ENCODE measurements at places on chromosomes 12 and 14. TPM values are rescaled to one million over a fixed set of nuclear protein-coding genes. Genes with fewer than 3 reads are reported as not detected.
A peak's percentile ranks its signal among the peaks of the same experiment; 100 is the strongest.

The NFATC4 gene
- total RNA-seq, result not detected

The PLEKHG3 gene
- 31.9 TPM for total RNA-seq

The P2RX7 gene
- total RNA-seq, result 23.5 TPM

The IKZF4 gene
- 22.3 TPM for total RNA-seq

The CELA1 gene
- total RNA-seq, result not detected

The TUBA1B gene
- total RNA-seq, result 174 TPM

The EML1 gene
- total RNA-seq, result not detected

The HAL gene
- 0.57 TPM for total RNA-seq

The CEP83 gene
- 14.2 TPM for total RNA-seq

The TCL1A gene
- total RNA-seq, result 0.74 TPM

The SLC25A47 gene
- not detected for total RNA-seq

DNA sequence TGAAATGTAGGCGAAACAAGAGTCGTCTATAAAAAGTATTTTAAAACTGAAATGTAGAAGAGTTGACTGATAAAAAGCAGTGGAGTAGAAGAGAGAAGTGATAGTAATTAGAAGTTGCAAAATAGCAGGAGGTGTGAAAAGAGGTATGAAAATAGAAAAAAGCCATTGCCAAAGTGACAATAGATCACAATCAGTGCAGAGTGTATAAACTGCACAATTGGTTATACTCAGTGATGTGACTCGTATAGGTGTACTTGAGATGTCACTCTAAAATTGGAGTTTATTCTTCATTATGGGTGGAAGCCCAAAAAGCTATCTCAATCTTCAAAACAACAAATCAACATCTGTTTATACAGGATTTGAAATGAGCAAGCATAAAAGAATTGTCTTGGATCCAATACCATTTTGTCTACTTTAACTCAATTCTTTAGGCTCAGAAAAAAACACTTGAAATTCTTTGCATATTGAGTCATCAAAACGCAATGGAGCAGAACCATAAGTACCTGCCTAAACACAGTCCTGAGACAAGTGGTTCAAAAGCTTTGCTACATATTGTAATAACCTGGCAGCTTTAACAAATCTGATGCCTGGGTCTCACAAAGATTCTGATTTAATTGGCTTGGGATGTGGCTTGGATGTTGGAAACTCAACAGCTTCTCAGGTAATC is 8.8 kb downstream of the IKBIP start:
- no peak for DNase-seq
- H3K4me3 ChIP-seq, result no peak overlapping the region
- no peaks in the 10 kb centered on the region for H3K4me1 ChIP-seq
- H3K36me3 ChIP-seq, result peaks cover 15% of the 10 kb centered on the region

- no peaks in the 10 kb centered on the region for H3K36me3 ChIP-seq
- DNase-seq, result no peak
- no peaks in the 10 kb centered on the region for H3K27me3 ChIP-seq
These were observed 49.8 kb downstream of the CCDC85C start for GRCh38 chr14:99554184-99554583.

- no peaks in the 10 kb centered on the region for H3K27me3 ChIP-seq
- H3K4me1 ChIP-seq, result peaks cover 27% of the 10 kb centered on the region
- H3K36me3 ChIP-seq, result no peaks in the 10 kb centered on the region
- H3K4me3 ChIP-seq, result peak overlapping the region; percentile 11
These were observed 7.7 kb upstream of the AMN1 start for GRCh38 chr12:31736472-31736871.

DNA sequence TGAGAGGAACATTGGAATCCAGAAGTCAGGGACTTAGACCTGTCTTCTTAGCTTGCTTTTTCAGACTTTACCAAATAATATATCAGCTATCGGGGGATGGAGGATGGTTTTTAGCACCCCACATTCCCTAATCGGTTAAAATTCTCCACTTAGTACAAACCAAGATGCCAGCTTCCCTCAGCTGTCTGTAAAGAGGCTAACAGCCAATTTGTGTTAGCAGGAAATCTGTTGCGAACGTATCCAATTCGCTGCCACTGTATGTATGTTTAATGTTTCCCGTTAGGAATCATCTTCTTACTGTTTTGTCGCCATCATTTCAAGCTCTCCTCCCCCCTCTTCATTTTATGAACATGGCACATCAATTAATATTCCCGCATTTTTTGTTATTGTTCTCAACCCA is 289.0 kb downstream of the BCL11B start:
- no peaks in the 10 kb centered on the region for H3K27me3 ChIP-seq
- H3K4me3 ChIP-seq, result no peak overlapping the region
- DNase-seq, result no peak
- H3K36me3 ChIP-seq, result no peaks in the 10 kb centered on the region
- H3K4me1 ChIP-seq, result peaks cover 31% of the 10 kb centered on the region
- H3K27ac ChIP-seq, result no peak overlapping the region

DNA sequence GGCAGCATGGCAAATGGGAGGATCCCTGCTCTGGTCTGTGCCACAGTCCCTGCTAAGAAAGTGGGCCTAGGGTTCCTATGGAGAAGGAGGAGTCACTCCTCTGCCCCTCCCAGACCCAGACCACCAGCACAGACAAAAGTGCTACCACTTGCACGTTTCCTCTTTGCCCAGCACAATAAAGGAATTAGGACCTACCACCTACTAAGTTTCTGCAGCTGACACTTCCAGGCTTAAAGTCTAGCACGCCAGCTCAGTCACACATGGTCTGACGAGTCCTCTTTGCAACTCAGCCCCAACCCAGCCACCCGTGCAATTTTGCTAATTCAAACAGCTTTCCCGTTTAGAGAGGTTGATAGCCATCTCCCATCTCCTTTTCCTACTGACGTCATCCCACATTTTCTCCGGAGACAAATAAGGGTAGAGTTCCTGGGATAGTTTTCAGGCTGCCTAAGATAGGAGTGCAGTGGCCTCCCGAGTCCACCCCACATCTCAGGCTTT is 66.2 kb upstream of the PTGR2 start:
- no peaks in the 10 kb centered on the region for H3K36me3 ChIP-seq
- DNase-seq, result no peak
- H3K27me3 ChIP-seq, result no peaks in the 10 kb centered on the region
- H3K27ac ChIP-seq, result peak overlapping the region; percentile 83
- H3K4me1 ChIP-seq, result peaks cover 58% of the 10 kb centered on the region

DNA sequence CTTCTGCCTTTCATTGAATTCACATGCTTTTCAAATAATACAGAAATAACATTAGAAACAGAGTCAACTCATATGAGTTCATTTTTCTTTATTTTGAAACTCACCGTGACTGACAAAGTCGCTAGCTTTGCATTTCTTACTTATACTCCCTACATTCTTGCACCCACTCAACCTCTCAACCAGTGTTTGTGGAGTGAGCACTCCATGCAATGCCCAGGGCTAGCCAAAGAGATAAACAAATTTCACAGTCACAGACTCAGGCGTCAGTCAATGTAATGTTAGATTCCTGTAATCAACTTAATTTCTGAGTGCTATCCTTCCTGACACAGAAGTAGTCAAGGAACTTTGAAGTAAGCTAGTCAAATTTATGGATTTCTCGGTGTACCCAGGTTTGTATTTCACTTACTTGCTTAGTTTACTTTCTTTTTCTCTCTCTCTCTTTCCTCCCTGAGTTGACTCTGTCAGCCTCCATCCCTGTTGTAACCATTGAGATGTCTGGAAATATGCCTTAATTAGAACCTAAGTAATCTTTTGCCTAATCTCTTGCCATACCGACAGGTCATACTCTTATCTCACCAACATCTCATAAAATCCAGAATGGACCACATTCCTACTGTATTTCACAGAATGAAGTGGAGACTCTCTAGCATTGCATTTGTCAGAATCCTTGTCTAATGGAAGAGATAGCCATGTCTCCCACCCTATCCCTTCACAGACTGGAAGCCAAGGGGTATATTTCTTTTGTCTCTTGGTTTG is 413.0 kb downstream of the AEBP2 start:
- no peak overlapping the region for H3K4me3 ChIP-seq
- H3K4me1 ChIP-seq, result no peaks in the 10 kb centered on the region
- no peaks in the 10 kb centered on the region for H3K36me3 ChIP-seq
- H3K27ac ChIP-seq, result no peak overlapping the region
- H3K27me3 ChIP-seq, result no peaks in the 10 kb centered on the region

GRCh38 chr12:13777374-13777773 is 204.0 kb downstream of the GRIN2B start:
- H3K4me1 ChIP-seq, result no peaks in the 10 kb centered on the region
- no peak overlapping the region for H3K27ac ChIP-seq
- DNase-seq, result no peak
- H3K36me3 ChIP-seq, result no peaks in the 10 kb centered on the region
- no peak overlapping the region for H3K4me3 ChIP-seq

DNA sequence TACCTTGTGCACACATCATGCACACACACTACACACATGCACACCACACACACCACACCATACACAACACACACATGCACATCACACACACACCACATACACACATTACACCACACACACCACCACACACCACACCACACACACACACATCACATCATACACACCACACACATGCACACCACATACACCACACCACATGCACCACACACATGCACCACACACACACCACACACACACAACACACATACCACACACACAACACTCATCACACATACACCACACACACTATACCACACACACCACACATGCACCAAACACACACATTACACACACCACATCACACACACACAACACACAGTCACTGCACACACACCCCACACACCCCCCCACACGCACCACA is 38.1 kb downstream of the SDR9C7 start:
- H3K4me1 ChIP-seq, result no peaks in the 10 kb centered on the region
- H3K36me3 ChIP-seq, result no peaks in the 10 kb centered on the region
- no peaks in the 10 kb centered on the region for H3K27me3 ChIP-seq
- no peak for DNase-seq
- no peak overlapping the region for H3K27ac ChIP-seq
- H3K4me3 ChIP-seq, result no peak overlapping the region

- H3K36me3 ChIP-seq, result no peaks in the 10 kb centered on the region
- H3K4me3 ChIP-seq, result no peak overlapping the region
- peaks cover 10% of the 10 kb centered on the region for H3K27me3 ChIP-seq
These were observed 13.3 kb upstream of the NYNRIN start for GRCh38 chr14:24385524-24385923.

- no peaks in the 10 kb centered on the region for H3K27me3 ChIP-seq
- no peak for DNase-seq
- H3K4me1 ChIP-seq, result no peaks in the 10 kb centered on the region
- H3K27ac ChIP-seq, result no peak overlapping the region
- no peaks in the 10 kb centered on the region for H3K36me3 ChIP-seq
These were observed 139.8 kb downstream of the KIF26A start for GRCh38 chr14:104278214-104278534.

DNA sequence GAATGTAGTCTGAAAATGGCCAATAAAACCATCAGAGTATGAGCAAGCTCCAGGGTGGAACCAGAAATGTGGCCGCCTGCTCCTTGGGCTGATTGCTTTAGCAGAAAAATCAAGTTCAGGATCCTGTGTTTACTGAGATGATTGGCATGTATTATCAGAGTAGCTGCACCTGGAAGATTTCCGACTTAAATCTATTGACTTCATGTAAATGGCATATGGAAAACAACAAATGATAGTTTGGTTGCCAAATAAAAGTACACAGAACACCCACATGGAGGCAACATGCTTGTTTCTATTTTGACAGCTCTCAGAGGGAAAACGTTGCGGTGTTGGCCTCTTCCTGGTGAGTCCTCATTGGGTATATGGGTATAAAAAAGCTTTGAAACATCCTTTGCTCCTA is 31.3 kb downstream of the SOCS2 start:
- H3K4me1 ChIP-seq, result no peaks in the 10 kb centered on the region
- H3K27me3 ChIP-seq, result peaks cover 7% of the 10 kb centered on the region
- no peak overlapping the region for H3K27ac ChIP-seq
- no peaks in the 10 kb centered on the region for H3K36me3 ChIP-seq
- no peak overlapping the region for H3K4me3 ChIP-seq

DNA sequence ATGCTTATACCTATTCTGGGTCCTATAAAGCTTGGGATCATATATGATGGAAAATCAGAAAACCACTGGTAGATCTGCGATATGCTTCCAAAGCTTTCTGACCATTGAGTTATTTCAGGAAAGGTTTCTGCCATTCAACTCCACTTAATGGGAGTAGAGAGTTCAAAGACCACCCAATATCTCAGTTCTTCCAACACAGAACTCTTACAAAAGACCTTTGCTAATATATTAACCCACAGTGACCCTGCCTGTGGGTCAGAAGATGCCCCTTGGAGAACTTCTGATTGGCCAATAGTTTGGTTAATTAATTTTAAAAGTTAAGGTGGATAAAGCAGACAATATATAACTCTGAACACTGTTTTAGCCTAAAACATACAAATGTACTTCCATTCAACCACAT is 213.0 kb downstream of the IPO8 start:
- no peak overlapping the region for H3K27ac ChIP-seq
- H3K4me1 ChIP-seq, result no peaks in the 10 kb centered on the region
- H3K4me3 ChIP-seq, result no peak overlapping the region

DNA sequence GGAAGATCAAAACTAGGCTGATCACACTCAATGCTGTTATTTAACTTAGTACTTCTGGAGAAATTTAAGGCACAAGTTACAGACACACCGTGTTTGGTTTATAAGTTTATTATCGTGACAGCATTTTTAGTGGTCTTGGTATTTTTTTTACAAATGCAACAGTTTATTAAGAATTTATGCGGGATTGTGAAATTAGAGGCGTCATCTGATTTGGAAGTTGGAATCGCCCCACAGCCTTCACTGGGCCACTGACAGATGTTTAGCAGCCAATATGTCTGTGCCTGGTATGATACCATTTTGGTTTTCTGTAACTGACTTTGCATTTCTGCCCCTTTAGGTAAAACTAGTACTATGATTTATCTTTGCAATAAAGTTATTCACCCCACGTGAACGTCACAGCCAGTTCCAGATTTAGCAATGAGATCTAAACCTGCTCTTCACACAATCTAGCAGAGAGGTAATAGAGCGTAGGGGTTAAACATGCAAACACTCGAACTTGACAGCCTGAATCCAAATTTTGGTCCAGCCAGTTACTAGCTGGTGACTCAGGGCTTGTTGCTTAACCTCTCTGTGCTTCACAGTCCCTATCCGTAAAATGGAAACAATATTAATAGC is 73.2 kb upstream of the SSTR1 start:
- no peak overlapping the region for H3K4me3 ChIP-seq
- no peak overlapping the region for H3K27ac ChIP-seq
- peaks cover 5% of the 10 kb centered on the region for H3K4me1 ChIP-seq
- no peaks in the 10 kb centered on the region for H3K27me3 ChIP-seq
- H3K36me3 ChIP-seq, result no peaks in the 10 kb centered on the region

DNA sequence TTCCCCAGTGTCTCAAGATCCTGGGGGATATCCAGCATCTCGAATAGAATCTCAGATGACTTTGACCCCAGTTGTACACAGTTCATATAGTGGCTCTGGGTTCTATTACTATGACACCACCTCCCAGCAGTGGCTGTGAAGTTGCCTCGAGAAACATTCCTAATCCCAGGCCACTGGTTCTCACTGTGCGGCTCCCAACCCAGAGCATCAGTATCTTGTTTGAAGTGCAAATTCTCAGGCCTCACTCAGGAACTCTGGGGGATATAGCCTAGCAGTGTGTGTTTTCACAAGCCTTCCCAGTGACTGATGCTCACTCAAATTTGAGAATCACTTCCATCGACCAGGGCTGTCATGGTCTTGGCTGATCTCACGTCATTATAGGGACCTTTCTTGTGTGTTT is 69.3 kb upstream of the IGF1 start:
- no peak for DNase-seq
- H3K4me3 ChIP-seq, result no peak overlapping the region
- H3K36me3 ChIP-seq, result no peaks in the 10 kb centered on the region
- H3K27ac ChIP-seq, result no peak overlapping the region
- H3K27me3 ChIP-seq, result no peaks in the 10 kb centered on the region

GRCh38 chr12:69334158-69334557 is 14.0 kb upstream of the LYZ start:
- peak; percentile 20 for DNase-seq
- H3K27me3 ChIP-seq, result no peaks in the 10 kb centered on the region
- H3K4me1 ChIP-seq, result peaks cover 33% of the 10 kb centered on the region
- no peaks in the 10 kb centered on the region for H3K36me3 ChIP-seq
- no peak overlapping the region for H3K27ac ChIP-seq
- peak overlapping the region; percentile 51 for H3K4me3 ChIP-seq

All from CD4-positive, CD25-positive, alpha-beta regulatory T cell (primary cell).